ENCODE measurements at places on chromosomes 1 and 21.

DNA sequence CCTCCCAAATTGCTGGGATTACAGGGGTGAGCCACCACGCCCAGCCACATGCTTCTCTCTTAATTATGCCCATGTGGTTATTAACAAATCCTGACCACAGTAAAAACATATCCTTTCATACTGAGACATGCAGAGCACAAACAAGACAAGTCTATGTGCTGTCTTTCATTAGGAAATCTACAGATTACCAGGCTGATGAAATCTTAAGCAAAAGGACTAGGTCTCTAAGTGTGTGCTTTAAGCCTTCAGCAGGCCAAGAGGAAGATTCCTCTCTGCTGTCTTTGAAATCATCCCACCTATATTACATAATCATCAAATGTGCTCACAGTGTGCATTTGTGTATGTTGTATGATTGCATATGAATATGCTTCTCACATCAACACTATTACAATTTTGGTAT is 419.3 kb downstream of the KCTD3 start:
- no peak overlapping the region for H3K4me3 ChIP-seq
- H3K27me3 ChIP-seq: no peaks in the 10 kb centered on the region
- no peaks in the 10 kb centered on the region for H3K36me3 ChIP-seq
- H3K4me1 ChIP-seq: no peaks in the 10 kb centered on the region
- no peak overlapping the region for H3K27ac ChIP-seq
- no peak for DNase-seq

- H3K4me1 ChIP-seq: no peaks in the 10 kb centered on the region
- no peaks in the 10 kb centered on the region for H3K36me3 ChIP-seq
- no peak overlapping the region for H3K4me3 ChIP-seq
- no peak for DNase-seq
Measured at GRCh38 chr21:44823179-44823660, 5.4 kb upstream of the SUMO3 start.

GRCh38 chr1:19065526-19066247 is 109.2 kb upstream of the IFFO2 start:
- no peak overlapping the region for H3K4me3 ChIP-seq
- H3K4me1 ChIP-seq: peaks cover 60% of the 10 kb centered on the region
- no peaks in the 10 kb centered on the region for H3K36me3 ChIP-seq
- DNase-seq: peak; percentile 79
- peak overlapping the region; percentile 85 for H3K27ac ChIP-seq

- H3K4me1 ChIP-seq: no peaks in the 10 kb centered on the region
- no peak overlapping the region for H3K4me3 ChIP-seq
- no peaks in the 10 kb centered on the region for H3K27me3 ChIP-seq
Measured at GRCh38 chr1:55353707-55354620, 138.8 kb upstream of the USP24 start.

DNA sequence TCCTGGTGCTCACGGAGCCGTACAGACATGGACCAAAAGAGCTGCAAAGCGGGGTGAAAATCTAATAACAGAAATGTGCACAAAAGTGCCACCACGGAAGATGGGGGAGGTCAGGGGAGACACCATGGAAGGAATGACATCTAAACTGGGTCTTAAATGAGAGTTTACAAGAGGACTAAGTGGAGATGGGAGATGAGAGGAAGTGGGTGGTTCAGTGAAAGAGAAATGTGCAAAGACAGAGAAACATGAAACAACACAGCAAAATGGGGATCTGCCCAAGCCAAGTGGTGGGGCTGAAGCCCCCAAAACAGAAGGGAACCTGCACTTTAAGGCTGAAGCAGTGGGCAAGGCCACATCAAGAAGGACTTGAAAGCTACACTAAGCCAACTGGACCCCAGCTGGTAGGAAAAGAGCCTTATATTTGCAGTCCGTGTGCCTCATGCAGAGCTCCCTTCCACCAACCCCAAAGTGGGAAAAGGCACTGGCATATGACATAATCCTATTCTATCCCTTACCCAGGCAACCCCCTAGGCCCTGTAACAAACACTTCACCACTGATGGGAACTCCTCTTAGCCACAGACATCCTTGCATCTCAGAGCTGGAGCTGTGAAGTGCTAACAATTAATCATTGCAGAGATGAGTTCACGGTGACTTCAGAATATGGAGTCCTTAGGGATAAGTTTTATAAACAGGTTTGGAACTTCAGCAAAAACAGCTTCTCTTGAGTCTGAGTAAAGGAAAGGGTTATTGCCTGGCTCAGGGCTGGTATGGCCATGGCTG is 198.6 kb upstream of the EDN2 start:
- no peaks in the 10 kb centered on the region for H3K27me3 ChIP-seq
- no peaks in the 10 kb centered on the region for H3K36me3 ChIP-seq
- DNase-seq: no peak
- no peaks in the 10 kb centered on the region for H3K4me1 ChIP-seq
- H3K4me3 ChIP-seq: no peak overlapping the region
- H3K27ac ChIP-seq: no peak overlapping the region

DNA sequence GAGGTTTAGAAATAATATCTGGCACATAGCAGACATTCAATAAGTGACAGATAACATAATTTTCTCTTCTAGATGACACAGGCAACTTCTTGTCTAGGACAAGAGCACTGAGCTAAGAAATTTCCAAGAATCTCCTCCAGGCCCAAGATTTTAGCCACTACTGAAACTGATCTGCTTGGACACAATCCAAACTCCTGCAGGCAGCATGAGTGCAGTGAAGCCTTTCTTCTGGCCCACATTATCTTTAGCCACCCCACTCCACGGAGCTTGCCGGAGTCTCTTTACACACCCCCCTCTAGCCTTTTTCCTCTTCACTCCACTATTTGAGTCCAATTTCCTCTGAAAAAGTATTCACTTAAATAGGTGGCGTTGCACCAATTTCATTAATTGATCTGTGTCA is 142.9 kb upstream of the DUSP10 start:
- H3K27ac ChIP-seq: no peak overlapping the region
- no peaks in the 10 kb centered on the region for H3K36me3 ChIP-seq
- H3K4me3 ChIP-seq: no peak overlapping the region
- DNase-seq: no peak
- H3K4me1 ChIP-seq: no peaks in the 10 kb centered on the region

GRCh38 chr1:115710859-115711624 is 57.5 kb downstream of the CASQ2 start:
- no peaks in the 10 kb centered on the region for H3K36me3 ChIP-seq
- no peak overlapping the region for H3K4me3 ChIP-seq
- no peaks in the 10 kb centered on the region for H3K4me1 ChIP-seq
- DNase-seq: no peak
- no peaks in the 10 kb centered on the region for H3K27me3 ChIP-seq

GRCh38 chr1:163173121-163173520 is 29.6 kb downstream of the RGS5 start:
- no peak overlapping the region for H3K27ac ChIP-seq
- no peaks in the 10 kb centered on the region for H3K4me1 ChIP-seq
- H3K36me3 ChIP-seq: no peaks in the 10 kb centered on the region
- H3K27me3 ChIP-seq: no peaks in the 10 kb centered on the region
- no peak for DNase-seq

DNA sequence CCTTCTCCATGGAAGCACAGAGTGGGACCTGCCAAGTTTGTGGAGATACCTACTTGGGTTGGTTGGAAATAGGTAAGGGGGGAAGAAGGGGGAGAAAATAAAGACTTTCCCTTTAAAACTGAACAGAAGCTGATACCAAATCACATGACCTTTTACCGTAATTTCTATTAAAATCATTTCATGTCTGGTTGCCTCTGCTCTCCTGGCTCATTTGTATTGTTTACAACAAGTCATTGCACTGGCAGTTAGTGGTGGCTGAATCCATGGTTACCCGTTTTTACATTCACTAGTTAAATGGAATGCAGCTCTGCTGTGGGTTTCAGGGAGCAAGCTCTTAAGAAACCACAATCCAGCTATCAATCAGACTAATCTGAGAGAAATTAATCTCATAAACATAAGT is 353.7 kb upstream of the ESRRG start:
- no peaks in the 10 kb centered on the region for H3K27me3 ChIP-seq
- DNase-seq: no peak
- H3K4me1 ChIP-seq: no peaks in the 10 kb centered on the region
- H3K27ac ChIP-seq: no peak overlapping the region

DNA sequence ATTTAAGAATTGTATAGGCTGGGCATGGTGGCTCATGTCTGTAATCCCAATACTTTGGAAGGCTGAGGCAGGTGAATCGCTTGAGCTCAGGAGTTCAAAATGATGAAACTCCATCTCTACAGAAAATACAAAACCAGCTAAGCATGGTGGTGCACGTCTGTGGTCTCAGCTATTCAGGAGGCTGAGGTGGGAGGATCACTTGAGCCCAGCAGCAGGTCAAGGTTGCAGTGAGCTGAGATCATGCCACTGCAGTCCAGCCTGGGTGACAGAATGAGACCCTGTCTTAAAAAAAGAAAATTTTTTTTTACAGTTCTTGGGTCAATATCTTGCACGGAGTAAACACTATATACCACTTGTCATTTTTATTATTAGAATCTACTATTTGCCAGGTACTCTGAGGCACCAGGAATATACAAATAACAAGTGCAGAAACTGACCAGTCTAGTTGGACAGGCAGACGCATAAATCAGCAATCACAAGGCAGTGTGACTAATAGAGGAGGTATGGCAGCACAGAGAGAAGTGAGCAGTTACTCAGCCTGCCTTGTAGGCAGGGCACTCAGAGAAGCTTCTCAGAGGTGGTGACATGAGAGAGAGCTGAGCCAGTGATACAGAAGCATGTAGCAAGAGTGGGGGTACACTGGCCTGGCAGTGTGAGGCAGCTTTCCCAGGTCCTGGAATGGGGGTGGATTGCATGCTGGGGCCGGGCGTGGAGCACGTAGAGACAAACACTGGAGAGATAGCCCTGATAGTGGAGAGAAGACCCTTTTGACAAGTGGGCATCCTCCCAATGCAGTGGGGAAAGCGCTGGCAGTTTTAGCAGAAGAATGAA is 8.0 kb downstream of the PHLDA3 start:
- no peaks in the 10 kb centered on the region for H3K27me3 ChIP-seq
- no peaks in the 10 kb centered on the region for H3K36me3 ChIP-seq
- no peaks in the 10 kb centered on the region for H3K4me1 ChIP-seq
- H3K27ac ChIP-seq: no peak overlapping the region
- H3K4me3 ChIP-seq: no peak overlapping the region

GRCh38 chr1:37628026-37628556 is 6.6 kb downstream of the RSPO1 start:
- no peak overlapping the region for H3K27ac ChIP-seq
- no peak overlapping the region for H3K4me3 ChIP-seq
- H3K27me3 ChIP-seq: no peaks in the 10 kb centered on the region

GRCh38 chr1:30749691-30750583 is 7.6 kb downstream of the LAPTM5 start:
- H3K36me3 ChIP-seq: no peaks in the 10 kb centered on the region
- DNase-seq: no peak
- H3K4me1 ChIP-seq: peaks cover 2% of the 10 kb centered on the region
- H3K4me3 ChIP-seq: no peak overlapping the region

- no peak overlapping the region for H3K27ac ChIP-seq
- DNase-seq: no peak
- H3K27me3 ChIP-seq: no peaks in the 10 kb centered on the region
- H3K4me3 ChIP-seq: no peak overlapping the region
Measured at GRCh38 chr1:93701629-93702028, 20.0 kb upstream of the BCAR3 start.

- H3K4me3 ChIP-seq: no peak overlapping the region
- H3K27me3 ChIP-seq: no peaks in the 10 kb centered on the region
- DNase-seq: peak; percentile 70
- peaks cover 4% of the 10 kb centered on the region for H3K4me1 ChIP-seq
Measured at GRCh38 chr1:5514527-5515183, 477.6 kb downstream of the NPHP4 start.

DNA sequence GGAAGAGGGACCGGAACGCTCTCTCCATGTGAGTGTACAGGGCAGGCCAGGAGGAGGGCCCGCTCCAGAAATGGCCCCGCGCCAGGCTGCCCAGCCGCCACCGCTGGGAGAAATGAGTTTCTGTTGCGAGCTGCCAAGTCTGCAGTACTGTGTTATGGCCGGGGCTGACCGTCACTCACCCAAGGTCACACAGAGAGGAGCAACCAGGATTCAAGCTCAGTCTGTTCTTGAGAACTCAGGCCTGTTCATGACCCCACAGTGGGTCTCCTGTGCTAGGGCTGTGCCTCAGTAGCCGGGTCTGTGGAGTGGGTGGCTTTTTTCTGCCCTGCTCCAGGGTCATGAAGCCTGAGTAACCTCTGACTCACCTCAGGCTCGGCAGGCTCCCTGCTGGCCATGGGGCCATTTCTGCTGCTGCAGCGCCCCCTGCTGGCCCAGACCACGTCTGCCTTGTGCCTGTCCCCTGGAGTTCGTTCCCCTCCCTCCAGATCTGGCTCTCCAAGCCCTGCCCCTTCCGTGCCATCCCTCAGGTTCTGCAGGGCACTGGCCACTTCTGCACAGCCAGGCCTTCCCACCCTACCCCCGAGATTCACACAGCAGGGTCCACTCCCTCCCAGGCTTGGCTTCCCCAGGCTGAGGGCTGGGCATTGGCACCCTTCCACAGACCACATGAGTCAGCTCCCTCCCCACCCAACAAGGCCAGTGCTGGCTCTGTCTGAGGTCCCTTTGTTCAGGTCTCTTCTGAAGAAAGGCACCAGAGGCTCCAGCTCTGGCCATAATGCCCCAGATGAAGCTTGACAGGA is 51.8 kb downstream of the EDN2 start:
- no peaks in the 10 kb centered on the region for H3K4me1 ChIP-seq
- peak; percentile 93 for DNase-seq
- no peaks in the 10 kb centered on the region for H3K36me3 ChIP-seq

- H3K4me3 ChIP-seq: no peak overlapping the region
- DNase-seq: no peak
- no peaks in the 10 kb centered on the region for H3K27me3 ChIP-seq
- H3K27ac ChIP-seq: no peak overlapping the region
- no peaks in the 10 kb centered on the region for H3K4me1 ChIP-seq
Measured at GRCh38 chr21:17387030-17387617, 125.7 kb upstream of the CXADR start.

DNA sequence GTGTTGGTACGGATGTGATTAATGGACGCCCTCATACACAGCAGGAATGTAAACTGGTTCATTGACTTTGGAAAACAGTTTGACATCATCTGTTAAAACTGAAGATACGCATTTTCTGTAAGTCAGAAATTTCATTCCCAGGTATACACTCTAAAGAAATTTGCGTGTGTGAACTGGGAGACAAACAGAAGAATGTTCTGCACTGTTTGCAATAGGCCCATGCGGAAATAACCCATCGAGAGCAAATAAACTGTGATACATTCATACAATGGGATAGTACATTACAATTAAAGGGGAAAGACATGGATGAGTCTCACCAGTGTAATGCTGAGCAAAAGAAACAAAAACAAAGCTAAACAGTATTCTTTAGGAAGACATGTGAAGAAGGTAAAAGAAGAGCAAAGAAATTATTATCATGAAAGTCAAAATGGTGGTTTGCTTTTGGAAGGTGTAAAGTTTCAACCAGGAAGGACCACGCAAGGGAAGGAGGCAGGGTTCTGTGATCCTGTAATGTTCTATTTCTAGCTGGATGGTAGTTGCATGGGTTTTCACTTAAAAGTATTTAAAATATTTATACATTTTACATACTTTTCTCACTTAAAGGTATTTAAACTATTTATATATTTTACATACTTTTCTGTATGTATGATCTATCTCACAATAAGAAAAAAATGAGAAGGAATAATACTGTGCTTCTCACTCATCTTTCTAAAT is 30.3 kb downstream of the INTS7 start:
- H3K36me3 ChIP-seq: no peaks in the 10 kb centered on the region
- H3K4me3 ChIP-seq: no peak overlapping the region
- DNase-seq: no peak
- no peaks in the 10 kb centered on the region for H3K4me1 ChIP-seq
